Osteocyte (in vitro differentiated cells): ENCODE measurements at places on chromosomes 2 and 18. TPM values are rescaled to one million over a fixed set of nuclear protein-coding genes. Genes with fewer than 3 reads are reported as not detected.

OR6B2 gene
- total RNA-seq, result not detected in 2 replicates

DNA sequence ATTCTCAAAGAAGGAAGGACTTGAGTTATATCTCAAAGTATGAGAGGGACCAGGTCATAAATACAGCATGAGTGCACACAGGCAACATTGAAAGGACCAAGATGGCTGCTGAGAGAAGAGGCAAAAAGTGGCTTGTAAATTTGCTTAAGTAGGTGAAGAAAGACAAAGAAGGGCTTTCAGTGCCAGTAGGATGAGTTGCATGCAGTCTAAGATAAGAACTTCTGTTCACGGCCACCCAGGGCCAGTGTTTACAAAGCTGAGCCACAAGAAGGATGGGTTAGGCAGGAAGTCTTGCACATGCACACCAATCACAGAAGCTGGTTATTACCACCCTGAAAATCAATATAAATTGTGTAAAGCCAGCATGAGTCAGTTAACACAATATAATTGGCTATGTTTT lies 3.1 kb upstream of the ABCB11 start:
- DNase-seq, result no peak

GRCh38 chr2:109013051-109013450 lies 24.0 kb upstream of the EDAR start:
- DNase-seq, result no peak

GRCh38 chr2:103402944-103403343 lies 641.1 kb downstream of the TMEM182 start:
- DNase-seq, result no peak

- no peak for DNase-seq
These were observed 1111.1 kb upstream of the KLHL29 start for GRCh38 chr2:22273853-22274252.

DNA sequence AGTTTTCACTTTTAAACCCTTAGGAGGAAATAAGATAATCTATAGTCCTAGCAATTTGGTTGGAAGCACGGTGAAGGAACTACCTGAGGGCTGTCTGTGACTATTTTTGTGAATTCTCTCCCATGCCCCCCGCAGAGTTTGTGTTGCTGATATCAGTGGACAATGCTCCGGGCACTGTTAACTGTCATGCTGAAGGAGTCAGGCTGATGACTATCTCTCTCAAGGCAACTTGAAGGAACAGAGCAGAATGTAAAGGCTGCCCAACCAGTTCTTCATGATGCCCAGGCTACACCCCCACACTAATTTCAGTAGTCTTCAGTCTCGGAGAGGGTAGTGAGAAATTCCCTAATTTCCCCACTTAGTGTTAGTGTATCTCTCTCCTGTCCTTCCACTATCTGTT lies 21.6 kb upstream of the RAB6C start:
- no peak for DNase-seq

GRCh38 chr2:188853307-188853706 lies 120.9 kb upstream of the COL3A1 start:
- no peak for DNase-seq

GRCh38 chr18:79615586-79615985 lies 64.0 kb upstream of the CTDP1 start:
- DNase-seq, result no peak

GRCh38 chr2:157786663-157787363 lies 89.3 kb downstream of the ACVR1 start:
- no peak for DNase-seq

GRCh38 chr2:42178335-42178734 lies 9.2 kb downstream of the EML4 start:
- no peak for DNase-seq
